Hepatocyte (in vitro differentiated cells): ENCODE measurements at places on chromosomes 13 and 19.

GRCh38 chr19:6531956-6532243 is 1.1 kb downstream of the TNFSF9 start:
- DNase-seq: no peak

GRCh38 chr13:32426990-32427851 is 709 bp downstream of the N4BP2L1 start:
- peak; percentile 47 for DNase-seq

DNA sequence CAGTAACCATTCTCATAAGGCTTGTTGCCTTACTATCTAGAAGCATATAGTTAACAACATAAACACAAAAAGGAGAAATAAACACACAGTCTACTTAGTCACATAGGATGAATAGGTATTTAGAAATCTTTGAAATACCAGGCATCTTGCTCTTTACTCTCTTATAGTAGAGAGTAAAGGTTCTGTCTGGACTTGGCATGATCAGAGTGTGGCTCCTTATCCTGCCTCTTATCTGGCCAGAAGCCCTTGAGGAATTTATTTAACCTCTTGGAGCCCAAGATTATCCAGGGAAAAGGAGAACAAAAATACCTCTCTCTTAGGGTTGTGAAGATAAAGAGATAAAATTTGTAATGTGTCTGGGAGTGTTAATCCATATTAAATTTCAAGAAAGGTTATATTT is 100.2 kb upstream of the MBNL2 start:
- DNase-seq: no peak

- DNase-seq: no peak
Observed at GRCh38 chr19:12289790-12290065, 5.0 kb downstream of the ZNF44 start.

- no peak for DNase-seq
Observed at GRCh38 chr19:36030264-36031148, 2.2 kb downstream of the CLIP3 start.

- no peak for DNase-seq
Observed at GRCh38 chr19:14000691-14001375, 5.3 kb downstream of the RFX1 start.

DNA sequence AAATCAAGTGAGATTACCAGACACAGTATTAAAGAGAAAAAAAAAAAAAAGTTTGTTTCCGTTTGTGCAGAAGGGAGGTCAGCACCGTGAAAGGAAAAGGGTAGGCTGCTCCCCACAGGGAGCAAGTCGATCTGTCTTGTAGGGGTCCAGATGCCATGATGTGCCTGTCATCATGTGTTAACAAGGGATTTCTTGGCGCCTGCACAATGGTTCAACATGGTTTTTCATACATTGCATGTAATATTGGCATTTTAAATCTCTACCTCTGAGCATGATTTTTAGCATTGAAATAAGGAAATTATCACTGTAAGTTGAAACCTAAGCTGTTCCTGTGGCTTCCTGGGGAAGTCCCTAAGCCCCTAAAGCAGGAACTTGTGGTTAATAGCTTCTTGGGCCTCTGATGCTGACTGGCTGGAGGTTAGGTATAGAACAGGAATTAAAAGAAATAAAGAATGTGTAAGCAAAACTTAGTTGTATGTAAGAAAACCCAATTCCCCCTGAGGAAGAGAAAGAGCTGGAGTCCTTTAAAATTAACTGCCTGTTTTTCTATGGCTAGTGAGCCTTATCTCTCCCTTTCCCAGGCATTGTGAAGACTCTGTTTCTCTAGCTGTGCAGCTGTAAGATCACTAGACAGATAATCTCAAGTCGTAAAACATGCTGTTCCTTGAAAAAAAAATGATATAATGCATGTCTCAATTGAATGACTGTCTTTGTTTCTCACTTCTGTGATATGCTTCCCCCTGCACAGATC is 7.4 kb upstream of the FCGBP start:
- DNase-seq: no peak

GRCh38 chr13:49373716-49374115 is 70.1 kb downstream of the CAB39L start:
- DNase-seq: no peak

DNA sequence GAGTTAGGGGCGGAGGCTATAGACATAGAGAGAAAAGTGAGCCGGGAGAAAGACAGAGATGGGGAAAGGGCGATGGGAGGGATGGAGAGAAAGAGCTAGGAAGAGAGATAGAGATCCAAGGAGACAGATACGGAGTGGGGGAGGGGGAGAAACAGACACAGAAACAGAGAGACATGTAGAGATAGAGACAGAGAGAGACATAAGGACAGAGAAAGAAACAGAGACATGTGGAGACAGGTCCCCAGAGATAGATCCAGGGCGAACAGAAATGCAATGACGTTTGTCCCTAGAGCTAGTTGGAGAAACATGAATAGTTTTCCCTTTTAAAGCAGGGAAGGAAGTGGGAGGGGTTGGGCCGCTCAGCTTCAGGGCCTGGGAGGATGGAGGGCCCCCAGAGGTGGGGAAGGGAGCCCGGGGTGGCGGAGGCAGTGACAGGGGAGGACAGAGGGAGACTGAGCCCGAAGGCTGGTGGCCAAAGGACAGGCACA is 4.6 kb downstream of the PPP1R14A start:
- DNase-seq: peak; percentile 56

DNA sequence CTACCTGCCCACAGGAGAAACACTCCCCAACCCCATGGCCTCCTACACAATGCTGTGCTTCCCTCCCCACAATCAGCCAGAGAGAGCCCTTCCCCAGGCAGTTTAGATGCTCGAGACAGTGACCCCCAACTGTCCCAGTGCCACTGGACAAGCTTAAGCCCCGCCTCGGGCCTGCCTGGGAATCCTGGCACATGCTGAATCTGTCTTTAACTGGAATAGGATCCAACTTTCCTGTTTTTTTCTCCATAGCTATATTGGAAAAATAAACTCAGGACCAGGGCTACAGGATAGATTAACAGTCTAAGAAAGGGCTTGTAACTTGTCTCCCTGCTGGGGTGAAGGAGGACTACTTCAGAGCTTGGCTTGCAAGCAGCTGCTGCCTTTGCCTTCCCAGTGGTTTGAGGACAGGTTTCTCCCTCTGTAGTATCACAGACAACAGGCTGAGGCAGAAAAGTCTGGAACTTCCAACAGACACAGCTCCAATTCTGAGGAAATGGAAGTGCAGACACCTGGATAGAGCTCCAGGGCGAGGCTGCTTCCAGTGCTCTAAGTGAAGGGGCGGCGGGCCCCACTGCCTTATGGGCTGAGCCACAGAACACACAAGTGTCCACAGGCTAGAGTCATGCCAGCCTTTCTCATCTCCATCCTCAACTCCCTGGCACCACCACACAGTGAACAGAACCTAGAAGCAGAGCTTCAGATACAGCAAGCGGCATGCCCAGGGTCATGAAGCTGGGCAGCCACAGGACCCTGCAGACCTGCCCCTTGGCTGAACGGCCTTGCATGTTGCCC is 228.3 kb downstream of the TUBA3C start:
- no peak for DNase-seq

DNA sequence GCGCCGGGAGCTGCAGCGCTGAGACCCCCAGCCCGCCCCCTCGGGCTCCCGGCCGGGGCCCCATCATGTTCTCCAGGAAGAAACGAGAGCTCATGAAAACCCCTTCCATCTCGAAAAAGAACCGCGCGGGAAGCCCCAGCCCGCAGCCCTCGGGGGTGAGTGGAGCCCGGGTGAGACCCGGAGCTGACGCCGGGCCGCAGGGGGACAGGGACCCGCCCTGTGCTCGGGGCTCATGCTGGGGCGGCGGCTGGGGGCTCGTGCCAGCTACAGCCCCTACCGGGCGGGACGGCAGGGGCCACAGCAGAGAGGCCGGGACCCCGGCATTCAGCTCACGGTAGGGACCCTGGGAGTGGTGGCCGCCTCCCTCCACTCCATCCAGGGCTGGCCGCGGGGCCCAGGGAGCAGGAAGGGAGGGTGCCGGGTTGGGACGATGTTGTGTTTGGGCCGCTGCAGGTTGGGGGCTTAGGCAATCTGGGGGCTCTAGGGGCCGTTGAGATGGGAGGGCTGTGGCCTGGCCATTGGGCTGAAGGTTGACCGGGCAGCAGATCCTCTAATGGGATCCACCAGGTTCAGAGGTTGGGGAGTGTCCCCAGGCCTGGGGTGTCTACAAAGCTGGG is 482 bp downstream of the ARHGAP45 start:
- no peak for DNase-seq

DNA sequence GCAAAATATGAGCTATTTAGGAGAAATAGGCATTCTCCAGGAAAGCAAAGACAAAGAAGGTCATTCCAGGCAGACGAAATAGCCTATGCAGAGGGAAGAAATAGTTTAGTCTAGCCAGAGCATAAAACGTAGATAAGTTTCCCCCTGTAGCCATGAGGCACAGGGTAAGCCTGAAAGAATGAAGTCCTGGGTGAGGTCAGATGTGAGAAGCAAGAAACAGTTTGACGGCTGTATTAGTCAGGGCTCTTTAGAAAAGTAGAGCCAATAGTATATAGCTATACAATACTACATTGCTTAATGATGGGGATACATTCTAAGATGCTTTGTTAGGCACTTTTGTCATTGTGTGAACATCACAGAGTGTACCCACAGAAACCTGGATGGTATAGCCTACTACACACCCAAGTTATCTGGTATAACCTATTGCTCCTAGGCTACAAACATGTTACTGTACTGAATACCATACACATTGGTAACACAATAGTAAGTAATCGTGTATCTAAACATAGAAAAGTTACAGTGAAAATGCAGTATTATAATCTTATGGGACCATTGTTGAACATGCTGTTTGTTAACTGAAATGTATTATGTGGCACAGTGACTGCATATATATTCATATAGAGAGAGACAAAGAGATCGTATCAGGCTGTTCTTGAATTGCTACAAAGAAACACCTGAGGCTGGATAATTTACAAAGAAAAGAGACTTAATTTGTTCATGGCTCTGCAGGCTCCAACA is 59.3 kb upstream of the WDFY2 start:
- peak; percentile 19 for DNase-seq

- no peak for DNase-seq
Observed at GRCh38 chr19:30629086-30629485, 256.9 kb downstream of the ZNF536 start.

DNA sequence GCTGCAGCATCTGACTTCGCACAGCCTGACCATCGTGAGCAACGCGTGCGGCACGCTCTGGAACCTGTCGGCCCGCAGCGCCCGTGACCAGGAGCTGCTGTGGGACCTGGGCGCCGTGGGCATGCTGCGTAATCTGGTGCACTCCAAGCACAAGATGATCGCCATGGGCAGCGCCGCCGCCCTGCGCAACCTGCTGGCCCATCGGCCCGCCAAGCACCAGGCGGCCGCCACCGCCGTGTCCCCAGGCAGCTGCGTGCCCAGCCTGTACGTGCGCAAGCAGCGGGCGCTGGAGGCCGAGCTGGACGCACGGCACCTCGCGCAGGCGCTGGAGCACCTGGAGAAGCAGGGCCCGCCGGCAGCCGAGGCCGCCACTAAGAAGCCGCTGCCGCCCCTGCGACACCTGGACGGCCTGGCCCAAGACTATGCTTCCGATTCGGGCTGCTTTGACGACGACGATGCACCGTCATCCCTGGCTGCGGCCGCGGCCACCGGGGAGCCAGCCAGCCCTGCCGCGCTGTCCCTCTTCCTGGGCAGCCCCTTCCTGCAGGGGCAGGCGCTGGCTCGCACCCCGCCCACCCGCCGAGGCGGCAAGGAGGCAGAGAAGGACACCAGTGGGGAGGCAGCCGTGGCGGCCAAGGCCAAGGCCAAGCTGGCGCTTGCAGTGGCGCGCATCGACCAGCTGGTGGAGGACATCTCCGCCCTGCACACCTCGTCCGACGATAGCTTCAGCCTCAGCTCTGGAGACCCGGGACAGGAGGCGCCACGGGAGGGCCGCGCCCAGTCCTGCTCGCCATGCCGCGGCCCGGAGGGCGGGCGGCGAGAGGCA is 13.6 kb downstream of the C19orf25 start:
- peak; percentile 85 for DNase-seq

- no peak for DNase-seq
Observed at GRCh38 chr19:17296273-17296672, 7.0 kb downstream of the ABHD8 start.

DNA sequence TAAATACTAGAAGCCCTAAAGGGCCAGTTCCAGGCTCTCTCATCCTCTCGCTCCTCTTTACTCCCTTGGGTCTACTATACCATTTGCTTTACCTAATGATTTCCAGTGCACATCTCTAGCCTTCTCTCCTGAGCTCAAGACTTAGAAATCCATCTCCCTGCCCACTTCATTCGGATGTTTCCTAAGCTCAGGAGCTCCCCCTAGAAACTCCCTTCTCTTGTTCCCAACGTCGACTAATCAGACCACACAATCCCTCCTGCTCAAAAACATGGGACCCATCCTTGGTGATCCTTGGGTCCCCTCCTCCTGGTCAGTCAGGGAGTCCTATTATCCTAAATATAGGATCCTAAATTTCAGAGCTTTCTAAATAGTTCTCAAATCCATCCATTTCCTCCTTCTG is 21.1 kb upstream of the STK24 start:
- no peak for DNase-seq

- peak; percentile 54 for DNase-seq
Observed at GRCh38 chr13:74047931-74048600, 86.1 kb downstream of the KLF12 start.

DNA sequence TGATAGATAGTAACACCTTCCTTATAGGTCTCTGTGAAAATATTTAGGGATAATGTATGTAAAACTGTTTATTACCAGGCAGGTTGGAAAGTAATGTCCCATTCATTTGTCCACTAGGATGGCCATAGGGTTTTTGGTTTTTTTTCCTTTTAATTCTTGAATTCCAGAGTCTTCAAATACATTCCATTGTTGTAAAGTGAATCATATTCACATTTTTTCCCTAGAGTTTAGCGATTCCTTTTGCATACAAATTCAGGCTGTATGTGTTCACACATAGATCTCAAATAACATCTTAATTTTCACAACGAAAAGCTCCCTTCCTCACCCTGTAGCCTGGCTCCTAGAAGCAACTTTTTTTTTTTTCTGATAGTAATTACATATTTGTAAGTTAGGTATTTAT is 1.8 kb upstream of the ZNF557 start:
- no peak for DNase-seq

DNA sequence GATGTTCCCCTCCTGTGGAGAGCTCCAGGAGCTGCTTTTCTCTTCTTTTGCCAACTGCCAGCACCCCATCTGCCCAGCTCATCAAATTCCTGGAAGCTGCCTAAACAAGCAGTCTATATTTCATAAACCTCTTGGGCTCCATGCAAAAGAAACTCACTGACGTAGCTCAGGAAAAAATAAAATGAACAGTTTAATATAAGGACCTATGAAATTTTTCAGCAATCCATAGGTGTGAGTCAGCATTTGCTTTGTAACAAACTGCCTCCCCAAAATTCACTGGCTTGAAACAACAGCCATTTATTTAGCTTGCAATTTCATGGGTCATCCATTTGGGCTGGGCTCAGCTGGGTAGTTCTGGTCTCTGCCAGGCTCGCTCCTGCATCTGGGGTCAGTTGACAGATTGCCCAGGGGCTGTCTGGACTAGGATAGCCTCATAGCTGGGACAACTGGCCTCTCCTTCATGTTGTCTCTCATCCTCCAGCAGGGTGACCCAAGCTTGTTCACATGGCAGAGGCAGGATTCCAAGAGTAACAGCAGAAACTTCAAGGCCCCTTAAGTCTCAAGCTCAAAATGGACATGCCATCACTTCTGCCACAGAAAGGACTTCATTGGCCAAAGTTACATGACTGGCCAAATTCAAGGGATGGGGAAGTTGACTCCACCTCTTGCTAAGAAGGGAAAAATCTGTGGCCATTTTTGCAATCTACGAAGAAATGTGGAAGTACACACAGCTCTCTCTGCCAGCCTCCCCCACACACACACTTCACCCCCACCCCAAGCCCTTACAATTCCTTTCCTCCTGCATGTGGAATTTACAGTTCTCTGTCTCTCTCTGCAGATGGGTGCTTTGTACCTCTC is 7.9 kb upstream of the PVR start:
- no peak for DNase-seq

- DNase-seq: no peak
Observed at GRCh38 chr13:40146611-40147117, 491.2 kb downstream of the COG6 start.
